ENCODE measurements at places on chromosomes 13 and 19.

GRCh38 chr13:85700906-85701305 is 98.3 kb downstream of the SLITRK6 start:
- no peak for DNase-seq

- DNase-seq: no peak
These were observed 10.2 kb downstream of the PPP2R1A start for GRCh38 chr19:52200044-52200443.

GRCh38 chr13:113040597-113041292 is 64.8 kb upstream of the F7 start:
- no peak for DNase-seq

GRCh38 chr19:34880034-34880433 is 46.7 kb upstream of the ZNF30 start:
- DNase-seq: no peak

DNA sequence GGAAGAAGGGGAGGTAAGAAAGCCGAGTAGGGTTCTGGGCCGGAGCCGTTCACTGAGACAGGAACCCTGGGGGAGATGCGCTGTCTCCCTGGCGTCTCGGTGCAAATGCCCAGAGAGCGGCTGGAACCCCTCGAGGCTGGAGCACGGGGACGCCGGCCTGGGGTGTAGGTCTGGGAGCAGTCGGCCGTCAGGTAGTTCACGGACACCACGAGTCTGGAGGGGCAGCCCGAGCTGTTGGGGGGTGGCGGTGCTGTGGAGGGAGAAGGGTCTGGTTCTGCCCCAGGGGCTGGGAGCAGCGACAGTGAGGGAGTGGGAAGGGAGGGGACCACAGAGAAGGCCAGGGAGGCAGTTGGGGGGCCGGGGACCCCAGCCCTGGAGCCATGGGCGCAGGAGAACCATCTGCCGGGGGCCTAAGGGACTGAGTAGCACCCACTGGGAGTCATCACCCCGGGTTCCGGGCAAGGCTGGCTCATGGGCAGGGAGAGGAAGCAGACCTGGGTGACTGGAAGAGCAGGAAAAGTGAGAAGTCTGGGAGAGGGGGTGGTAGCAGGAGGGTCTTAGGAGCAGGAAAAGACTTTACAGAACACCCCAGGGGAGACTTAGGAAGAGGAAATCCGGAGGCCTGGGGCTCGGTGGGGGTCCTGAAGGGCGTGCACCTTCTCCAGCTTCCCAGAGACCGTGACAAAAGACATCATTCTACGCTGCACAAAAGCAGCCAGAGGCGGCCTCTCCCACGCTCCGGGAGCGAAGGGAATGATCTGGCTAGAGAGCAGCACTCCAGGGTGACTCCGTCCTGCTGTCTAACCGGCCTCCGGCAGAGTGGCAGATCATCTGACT is 173.1 kb upstream of the SOX1 start:
- DNase-seq: no peak

DNA sequence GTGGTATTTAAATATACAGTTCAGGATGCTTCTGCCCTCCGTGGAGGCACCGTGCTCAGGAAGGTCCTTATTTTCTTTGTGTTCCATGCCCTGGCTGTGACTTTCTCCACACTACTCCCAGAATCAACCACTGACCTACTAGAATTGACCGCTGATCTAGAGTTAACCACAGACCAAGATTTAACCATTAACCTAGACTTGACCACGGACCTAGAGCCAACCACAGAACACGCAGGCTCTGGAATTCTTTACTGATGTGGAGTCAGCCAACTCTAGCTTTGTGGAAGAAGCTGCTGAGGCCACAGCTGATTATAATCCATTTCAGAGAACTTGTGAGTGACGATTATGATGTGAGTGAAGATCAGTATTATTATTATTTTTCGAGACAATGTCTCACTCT is 18.0 kb downstream of the GTF2F2 start:
- no peak for DNase-seq

GRCh38 chr19:8108560-8109445 is 40.6 kb downstream of the FBN3 start:
- no peak for DNase-seq

DNA sequence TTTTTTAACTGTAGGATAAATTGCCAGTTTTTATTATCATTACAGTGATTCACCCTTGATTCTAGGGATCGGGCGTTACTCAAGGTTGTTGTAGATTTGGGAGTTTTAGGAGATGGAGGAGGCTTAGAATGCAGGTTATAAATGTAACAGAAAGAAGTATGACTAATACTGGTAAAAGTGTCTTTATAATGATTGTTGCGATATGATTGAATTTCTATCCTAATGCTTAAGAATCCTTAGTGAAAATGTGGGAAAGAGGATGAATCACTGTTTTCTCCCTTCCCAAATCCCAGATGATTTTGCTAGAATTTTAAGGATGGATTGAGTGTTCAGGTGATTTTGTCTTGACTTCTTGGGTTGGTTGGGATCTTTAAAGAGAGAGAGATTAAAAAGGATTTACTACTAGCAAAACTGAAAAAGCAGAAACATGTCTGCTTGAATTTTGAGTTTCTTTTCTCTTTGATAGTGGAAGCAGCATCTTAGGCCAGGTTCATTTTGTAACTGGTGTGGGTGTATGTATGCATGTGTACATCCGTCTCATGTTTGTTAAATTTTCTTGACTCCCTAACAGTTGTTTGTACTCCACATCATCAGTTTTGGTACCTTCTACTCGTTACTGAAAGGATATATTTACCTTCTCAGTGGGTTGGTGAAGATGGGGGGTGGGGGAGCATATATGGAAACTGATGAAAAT is 25.9 kb downstream of the ARHGAP35 start:
- no peak for DNase-seq

DNA sequence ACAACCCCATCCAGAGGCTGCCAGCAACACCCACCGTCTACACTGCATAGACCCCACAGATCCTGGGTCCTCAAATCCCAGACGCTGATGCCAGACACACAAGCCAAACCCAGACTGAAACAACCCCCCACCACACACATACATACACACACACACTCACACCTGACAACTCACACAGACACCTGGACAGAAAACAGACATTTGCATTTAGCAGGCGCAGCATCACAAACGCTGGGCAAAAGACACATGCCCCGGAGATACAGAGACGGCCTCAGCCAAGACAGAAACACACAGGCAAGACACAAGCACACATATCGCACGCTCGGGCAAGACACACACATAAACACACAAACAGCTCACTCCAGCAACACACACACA is 1.3 kb downstream of the BBC3 start:
- peak; percentile 27 for DNase-seq

- DNase-seq: no peak
These were observed 9.8 kb upstream of the LIN7B start for GRCh38 chr19:49104229-49104864.

DNA sequence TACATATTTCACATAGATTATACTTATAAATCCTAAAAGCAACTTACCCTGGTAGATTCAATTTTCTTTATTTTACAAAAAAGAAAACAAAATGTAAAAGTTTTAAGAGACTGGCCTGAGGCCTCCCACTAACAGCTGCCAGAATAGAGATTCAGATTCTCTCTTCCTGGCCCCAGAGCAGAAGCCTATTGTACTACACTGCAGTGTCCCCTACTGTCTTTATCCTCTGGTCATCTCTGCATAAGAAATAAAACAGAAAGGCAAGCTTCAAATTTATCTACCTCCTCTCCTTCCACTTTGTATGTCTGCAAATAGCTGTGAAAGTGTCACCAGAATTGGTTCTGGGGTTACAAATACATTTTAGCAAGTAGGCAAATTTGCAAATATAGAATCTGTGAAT is 1004.1 kb upstream of the PCDH9 start:
- no peak for DNase-seq

- no peak for DNase-seq
These were observed 75.3 kb upstream of the CACNA1A start for GRCh38 chr19:13581576-13581975.

DNA sequence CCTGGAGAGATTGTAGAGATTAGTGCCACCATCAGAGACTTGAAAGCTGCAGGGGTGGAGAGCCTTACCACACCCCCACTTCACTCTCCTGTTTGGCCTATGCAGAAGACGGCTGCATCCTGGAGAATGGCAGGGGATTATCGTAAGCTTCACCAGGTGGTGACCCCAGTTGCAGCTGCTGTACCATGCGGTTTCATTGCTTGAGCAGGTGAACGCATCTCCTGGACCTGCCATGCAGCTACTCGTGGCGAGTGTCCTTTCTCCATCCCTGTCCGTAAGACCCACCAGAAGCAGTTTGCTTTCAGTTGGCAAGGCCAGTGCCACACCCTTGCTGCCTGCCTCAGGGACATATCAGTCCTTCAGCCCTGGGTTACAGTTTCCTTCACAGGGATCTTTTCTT is 21.2 kb downstream of the PPP5C start:
- no peak for DNase-seq

DNA sequence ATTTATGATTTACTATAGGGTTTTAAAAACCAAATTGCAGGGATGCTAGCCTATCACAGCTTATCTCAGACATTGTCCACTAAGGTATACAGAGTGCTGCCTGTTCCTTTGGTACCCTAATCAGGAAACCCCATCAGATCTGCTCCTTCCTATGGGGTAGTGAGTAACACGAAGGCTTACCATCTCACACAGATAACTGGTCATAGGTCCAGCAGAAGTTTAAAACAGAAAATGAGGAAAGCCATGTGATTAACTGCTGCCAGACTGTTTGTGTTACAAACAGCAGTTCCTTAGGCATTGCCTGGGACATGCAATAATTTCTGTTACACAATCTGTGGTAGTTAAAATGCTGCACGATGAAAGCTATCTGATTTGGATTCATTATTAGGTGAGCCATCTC is 53.5 kb upstream of the ALOX5AP start:
- DNase-seq: no peak

DNA sequence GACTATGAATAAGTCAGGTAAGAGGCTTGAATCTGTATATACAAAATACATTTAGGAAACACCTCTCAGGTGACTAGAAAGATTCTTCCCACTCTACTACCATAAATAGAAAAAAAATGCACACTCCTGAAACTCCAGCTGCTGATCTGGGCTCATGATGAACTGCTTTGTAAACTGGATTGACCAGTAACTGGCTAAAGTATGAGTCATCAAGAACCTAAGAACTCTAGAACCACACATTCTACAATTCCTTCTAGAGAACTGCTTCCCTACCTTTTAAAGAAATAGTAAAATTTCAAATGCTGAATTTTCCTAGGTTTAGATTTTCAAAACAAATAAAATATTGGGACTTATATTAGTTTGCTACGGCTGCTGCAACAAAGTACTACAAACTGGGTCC is 55.2 kb downstream of the ELF1 start:
- DNase-seq: no peak

GRCh38 chr13:26184791-26185250 is 37.3 kb downstream of the RNF6 start:
- DNase-seq: peak; percentile 67

DNA sequence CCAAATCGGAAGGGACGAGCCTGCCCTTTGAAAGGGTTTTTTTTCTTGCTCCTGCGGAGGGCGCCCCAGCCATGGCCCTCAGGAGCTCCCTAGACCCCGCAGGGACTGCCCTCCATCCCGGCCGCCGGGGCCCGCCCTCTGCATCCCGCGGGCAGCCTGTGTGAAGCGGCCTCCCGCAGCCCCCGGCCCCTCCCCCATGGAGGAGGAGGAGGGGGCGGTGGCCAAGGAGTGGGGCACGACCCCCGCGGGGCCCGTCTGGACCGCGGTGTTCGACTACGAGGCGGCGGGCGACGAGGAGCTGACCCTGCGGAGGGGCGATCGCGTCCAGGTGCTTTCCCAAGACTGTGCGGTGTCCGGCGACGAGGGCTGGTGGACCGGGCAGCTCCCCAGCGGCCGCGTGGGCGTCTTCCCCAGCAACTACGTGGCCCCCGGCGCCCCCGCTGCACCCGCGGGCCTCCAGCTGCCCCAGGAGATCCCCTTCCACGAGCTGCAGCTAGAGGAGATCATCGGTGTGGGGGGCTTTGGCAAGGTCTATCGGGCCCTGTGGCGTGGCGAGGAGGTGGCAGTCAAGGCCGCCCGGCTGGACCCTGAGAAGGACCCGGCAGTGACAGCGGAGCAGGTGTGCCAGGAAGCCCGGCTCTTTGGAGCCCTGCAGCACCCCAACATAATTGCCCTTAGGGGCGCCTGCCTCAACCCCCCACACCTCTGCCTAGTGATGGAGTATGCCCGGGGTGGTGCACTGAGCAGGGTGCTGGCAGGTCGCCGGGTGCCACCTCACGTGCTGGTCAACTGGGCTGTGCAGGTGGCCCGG is 815 bp downstream of the MAP3K10 start:
- DNase-seq: peak; percentile 70

DNA sequence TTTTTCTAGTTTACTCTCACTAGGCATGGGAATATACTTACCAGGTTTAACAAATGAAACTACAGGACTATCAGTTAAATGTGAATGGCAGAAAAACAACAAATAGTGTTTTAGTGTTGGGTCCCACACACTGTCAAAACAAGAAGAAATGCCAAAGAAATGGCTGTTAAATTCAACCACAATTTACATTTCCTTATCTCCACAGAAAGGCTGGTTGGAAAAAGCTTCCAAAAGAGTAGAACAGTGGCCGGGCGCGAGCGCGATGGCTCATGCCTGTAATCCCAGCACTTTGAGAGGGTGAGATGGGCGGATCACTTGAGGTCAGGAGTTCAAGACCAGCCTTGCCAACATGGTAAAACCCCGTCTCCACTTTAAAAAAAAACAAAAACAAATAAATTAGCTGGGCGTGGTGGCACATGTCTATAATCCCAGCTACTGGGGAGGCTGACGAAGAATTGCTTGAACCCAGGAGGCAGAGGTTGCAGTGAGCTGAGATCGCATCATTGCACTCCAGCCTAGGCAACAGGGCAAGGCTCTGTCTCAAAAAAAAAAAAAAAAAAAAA is 66.5 kb downstream of the SERP2 start:
- DNase-seq: no peak

- DNase-seq: no peak
These were observed 21.8 kb downstream of the MRPS12 start for GRCh38 chr19:38952395-38953165.

DNA sequence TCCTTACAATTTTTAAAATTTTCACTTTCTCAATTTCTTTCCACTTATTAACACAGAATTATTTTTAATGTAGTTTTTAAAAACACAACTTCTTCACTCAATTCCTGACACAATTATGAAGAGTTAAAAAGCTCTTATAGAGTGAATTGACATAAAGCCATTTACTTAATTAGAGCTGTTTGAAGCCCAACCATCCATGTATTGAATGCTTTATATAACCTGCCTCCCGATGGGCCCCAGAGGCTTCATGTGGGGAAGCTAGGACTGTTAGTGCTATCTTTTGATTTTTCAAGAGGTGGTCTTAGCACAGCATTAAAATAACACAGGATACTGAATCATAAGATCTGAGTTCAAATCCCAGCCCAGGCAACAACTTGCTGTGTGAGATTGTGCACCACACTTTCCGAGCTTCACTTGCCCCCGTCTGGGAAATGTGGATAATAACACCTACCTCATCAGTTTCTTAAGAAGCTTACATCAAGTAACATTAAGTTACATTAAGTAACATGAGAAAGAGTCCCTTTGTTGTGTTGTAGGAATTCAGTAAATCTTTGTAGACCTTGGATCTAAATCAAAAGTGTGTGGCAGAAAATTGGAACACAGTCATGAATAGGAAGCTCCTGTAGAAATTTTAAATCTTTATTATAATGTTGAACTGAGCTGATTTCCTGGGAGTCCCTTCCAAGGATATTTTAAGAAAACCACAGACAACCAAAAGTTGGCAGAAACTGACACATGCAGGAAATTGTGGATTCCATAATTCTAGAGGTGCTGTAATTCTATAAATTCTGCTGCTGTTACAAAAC is 5.5 kb upstream of the ENOX1 start:
- DNase-seq: no peak

GRCh38 chr19:44879309-44880065 is 11.6 kb upstream of the TOMM40 start:
- DNase-seq: no peak

GRCh38 chr19:46724468-46724867 is 7.6 kb upstream of the PRKD2 start:
- no peak for DNase-seq
